ENCODE measurements at places on chromosomes 13 and 19.

GRCh38 chr13:42284068-42284467 lies 12.1 kb downstream of the AKAP11 start:
- H3K27ac ChIP-seq, result no peak overlapping the region
- no peak for DNase-seq
- no peaks in the 10 kb centered on the region for H3K4me1 ChIP-seq
- no peak overlapping the region for H3K4me3 ChIP-seq
- peaks cover 26% of the 10 kb centered on the region for H3K36me3 ChIP-seq

DNA sequence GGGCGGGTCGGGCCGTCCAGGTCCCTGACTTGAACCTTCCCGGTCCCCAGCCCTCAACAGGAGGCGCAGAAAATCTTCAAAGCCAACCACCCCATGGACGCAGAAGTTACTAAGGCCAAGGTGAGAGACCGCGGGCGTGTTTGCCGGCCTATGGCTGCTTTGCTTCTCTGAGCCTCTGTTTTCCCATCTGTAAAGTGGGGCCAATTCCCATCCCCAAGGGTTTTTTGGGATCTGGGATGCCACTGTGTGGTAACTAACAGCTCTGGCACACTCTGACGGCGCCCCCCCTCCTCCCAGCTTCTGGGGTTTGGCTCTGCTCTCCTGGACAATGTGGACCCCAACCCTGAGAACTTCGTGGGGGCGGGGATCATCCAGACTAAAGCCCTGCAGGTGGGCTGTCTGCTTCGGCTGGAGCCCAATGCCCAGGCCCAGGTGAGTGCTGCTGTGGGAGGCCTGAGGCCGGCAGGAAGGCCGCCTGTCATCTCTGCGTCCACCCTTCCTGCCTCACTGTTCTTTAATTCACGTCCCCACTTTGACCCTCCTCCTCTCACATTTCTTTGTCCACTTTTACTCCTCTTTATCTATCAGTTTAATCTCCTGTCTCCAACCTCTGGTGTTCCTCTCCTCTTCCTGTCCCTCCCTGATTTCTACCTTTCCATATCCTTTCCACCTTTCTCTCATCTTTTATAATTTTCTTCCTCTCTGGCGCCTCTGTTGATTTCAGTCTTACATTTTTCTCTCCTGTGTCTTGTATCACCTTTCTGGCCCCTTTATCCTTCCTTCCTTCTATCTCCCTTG lies 7.1 kb downstream of the FUZ start:
- peaks cover 67% of the 10 kb centered on the region for H3K36me3 ChIP-seq
- no peak overlapping the region for H3K4me3 ChIP-seq

DNA sequence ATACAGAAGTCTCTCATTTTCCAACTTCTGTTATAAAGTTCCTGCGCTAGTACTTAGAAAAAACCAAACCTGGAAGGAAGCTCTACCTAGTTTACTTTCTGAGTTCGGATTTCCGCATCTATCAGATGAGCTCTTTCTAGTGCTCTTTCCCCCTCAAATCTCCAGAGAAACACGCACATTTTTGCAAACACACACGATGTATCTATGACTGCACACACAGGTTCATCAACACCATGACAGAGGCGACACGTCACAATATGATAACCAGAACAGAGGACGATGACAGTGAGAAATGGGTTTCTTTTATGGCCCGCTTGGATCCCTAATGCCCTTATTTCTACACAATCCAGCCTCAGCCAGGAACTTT lies 629 bp upstream of the LRRC63 start:
- H3K27ac ChIP-seq, result peak overlapping the region; percentile 92
- H3K4me1 ChIP-seq, result peaks cover 41% of the 10 kb centered on the region
- no peaks in the 10 kb centered on the region for H3K36me3 ChIP-seq
- DNase-seq, result peak; percentile 45
- H3K27me3 ChIP-seq, result no peaks in the 10 kb centered on the region
- peak overlapping the region; percentile 90 for H3K4me3 ChIP-seq

- no peak for DNase-seq
- peaks cover 92% of the 10 kb centered on the region for H3K4me1 ChIP-seq
- H3K36me3 ChIP-seq, result peaks cover 18% of the 10 kb centered on the region
- peak overlapping the region; percentile 86 for H3K27ac ChIP-seq
- no peaks in the 10 kb centered on the region for H3K27me3 ChIP-seq
- H3K4me3 ChIP-seq, result no peak overlapping the region
These were observed 10.7 kb downstream of the ELF1 start for GRCh38 chr13:41008349-41008980.
